Frontal cortex (tissue), 4 donors: ENCODE measurements at places on chromosomes 6 and 20.

GRCh38 chr20:62979876-62980373 is 26.8 kb downstream of the BHLHE23 start:
- no peak for DNase-seq

- DNase-seq: no peak
Observed at GRCh38 chr6:153231048-153231646, 100.1 kb upstream of the RGS17 start.

GRCh38 chr6:125802943-125803377 is 12.2 kb downstream of the NCOA7 start:
- DNase-seq: no peak

- DNase-seq: no peak
Observed at GRCh38 chr6:67898875-67899274, 736.2 kb upstream of the ADGRB3 start.

DNA sequence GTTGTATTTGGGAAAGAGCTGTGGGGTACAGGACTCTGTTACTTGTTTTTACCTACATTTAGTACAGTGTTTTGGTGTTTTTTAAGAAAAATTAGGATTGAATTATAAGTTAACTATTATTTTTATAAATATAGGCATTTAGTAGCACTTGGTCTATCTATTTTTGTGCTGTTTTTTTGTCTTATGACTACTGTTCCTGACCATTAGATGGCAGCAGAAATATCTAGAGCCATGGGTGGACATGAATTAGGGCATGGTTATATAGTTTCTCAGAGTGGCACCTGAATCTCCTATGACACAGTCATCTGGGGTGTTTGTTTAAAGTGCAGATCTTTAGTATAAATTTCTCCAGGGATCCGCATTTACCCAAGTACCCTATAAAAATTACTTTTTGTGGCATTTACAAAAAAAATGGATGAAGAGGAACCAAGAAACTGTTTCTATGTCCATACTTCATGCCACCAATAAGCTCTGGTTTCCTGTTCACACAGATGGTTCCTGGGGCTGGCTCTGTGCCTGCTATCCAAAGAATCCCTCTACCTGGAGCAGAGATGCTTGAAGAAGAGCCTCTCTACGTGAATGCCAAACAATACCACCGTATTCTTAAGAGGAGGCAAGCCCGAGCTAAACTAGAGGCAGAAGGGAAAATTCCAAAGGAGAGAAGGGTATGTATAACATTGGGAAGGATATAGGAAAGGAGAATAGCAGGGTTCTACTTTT is 19.8 kb downstream of the NFYA start:
- DNase-seq: no peak

- no peak for DNase-seq
Observed at GRCh38 chr20:43415661-43416430, 41.9 kb upstream of the SRSF6 start.

GRCh38 chr6:25332655-25333071 is 53.5 kb downstream of the CARMIL1 start:
- DNase-seq: no peak

DNA sequence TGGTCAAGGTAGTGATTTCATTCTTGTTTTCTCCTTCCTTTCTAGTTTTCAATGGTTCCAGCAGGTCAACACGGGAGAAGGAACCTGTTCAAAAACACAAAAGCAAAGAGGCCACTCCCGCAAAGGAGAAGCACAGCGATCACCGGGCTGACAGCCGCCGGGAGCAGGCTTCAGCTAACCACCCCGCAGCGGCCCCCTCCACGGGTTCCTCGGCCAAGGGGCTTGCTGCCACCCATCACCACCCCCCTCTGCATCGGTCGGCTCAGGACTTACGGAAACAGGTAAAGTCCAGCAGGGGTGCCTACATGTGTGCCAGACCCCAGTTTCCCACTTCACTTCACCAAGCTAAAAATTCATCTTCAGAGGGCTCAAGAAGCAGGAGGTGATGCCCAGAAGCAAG is 175.6 kb downstream of the DTNBP1 start:
- no peak for DNase-seq

DNA sequence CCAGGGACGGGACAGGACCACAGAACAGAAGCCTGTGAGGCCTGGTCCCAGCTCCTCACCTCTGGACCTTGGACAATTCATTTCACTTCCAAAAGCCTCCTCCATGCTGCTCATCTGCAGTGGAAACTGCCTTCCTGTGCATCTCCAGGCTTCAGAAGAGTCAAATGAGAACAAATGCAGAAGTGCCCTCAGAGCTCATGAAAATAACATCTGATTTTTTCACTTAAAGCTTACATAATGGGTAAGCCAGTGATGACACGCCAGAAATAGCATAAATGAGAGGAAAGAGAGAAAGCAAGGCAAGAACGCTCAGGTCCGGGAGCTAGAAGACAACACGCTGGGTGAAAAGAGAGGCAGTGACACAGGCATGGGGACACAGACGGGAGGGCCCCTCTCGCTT is 7.9 kb downstream of the CNKSR3 start:
- DNase-seq: no peak
